ENCODE measurements at places on chromosomes 13 and 19.

DNA sequence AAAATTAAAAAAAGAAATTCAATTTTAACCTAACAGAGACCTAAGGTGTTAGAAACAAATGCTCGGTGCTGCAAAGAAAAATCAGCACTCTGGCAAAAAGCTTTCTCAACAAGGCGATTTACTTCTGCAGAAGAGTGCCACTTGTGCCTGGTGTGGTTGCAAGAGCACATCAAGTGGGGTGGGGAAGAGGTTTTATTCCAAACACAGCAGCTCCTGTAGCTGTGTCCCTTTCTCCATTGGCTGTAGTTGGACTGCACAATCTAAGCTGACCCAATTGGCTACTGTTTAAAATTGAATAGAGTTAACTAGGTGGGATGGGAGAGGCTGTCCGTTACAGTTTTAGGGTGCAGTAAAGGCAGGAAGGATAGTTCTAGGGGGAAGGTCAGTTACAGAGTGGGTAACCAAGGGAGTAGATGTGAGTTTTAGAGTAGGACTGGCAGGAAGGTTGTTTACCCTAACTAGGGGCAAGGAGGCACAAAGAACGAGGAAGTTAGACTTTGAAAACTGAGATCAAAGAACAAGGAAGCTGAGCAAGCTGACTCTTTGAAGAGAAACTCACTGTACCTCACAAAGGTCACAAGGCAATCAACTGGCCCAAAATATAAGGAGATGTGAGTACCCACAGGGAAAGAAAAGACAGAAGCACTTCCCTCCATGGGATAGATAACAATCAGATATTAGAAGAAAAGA lies 145.7 kb downstream of the LIG4 start:
- no peak overlapping the region for H3K27ac ChIP-seq
- H3K4me1 ChIP-seq: no peaks in the 10 kb centered on the region
- DNase-seq: no peak
- H3K27me3 ChIP-seq: no peaks in the 10 kb centered on the region
- H3K4me3 ChIP-seq: no peak overlapping the region

DNA sequence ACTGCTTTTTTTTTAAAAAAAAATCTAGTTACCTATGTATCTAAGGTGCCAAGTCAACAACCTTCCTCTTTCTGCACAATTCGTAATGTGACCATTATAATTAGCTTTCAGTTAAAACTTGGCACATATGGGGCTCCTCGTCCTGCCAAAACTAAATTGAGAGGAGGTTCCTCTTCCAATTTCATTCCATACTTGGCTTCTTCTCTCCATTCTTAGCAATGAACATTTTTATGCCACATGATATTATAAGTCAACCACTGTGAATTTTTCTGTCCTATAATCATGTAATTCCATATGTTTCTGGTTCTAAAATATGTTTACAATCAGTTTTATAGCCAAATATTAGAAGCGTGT lies 177.0 kb downstream of the DCLK1 start:
- no peaks in the 10 kb centered on the region for H3K36me3 ChIP-seq
- H3K4me3 ChIP-seq: no peak overlapping the region
- peak overlapping the region; percentile 11 for H3K27ac ChIP-seq
- DNase-seq: no peak
- peaks cover 7% of the 10 kb centered on the region for H3K4me1 ChIP-seq

- no peak overlapping the region for H3K27ac ChIP-seq
- H3K36me3 ChIP-seq: peaks cover 4% of the 10 kb centered on the region
- H3K4me1 ChIP-seq: peaks cover 5% of the 10 kb centered on the region
- H3K4me3 ChIP-seq: no peak overlapping the region
- DNase-seq: no peak
Measured at GRCh38 chr13:49214917-49215376, 5.2 kb upstream of the MLNR start.

- no peaks in the 10 kb centered on the region for H3K36me3 ChIP-seq
- H3K27ac ChIP-seq: no peak overlapping the region
- DNase-seq: no peak
- H3K27me3 ChIP-seq: no peaks in the 10 kb centered on the region
Measured at GRCh38 chr13:79458436-79458835, 22.5 kb upstream of the NDFIP2 start.

- no peak for DNase-seq
- H3K4me1 ChIP-seq: no peaks in the 10 kb centered on the region
- H3K27ac ChIP-seq: no peak overlapping the region
Measured at GRCh38 chr19:53010494-53010893, 3.2 kb upstream of the ERVV-1 start.

GRCh38 chr13:95452375-95452774 lies 100.1 kb upstream of the CLDN10 start:
- peak; percentile 53 for DNase-seq
- no peak overlapping the region for H3K27ac ChIP-seq
- no peaks in the 10 kb centered on the region for H3K4me1 ChIP-seq
- H3K4me3 ChIP-seq: no peak overlapping the region
- no peaks in the 10 kb centered on the region for H3K27me3 ChIP-seq

DNA sequence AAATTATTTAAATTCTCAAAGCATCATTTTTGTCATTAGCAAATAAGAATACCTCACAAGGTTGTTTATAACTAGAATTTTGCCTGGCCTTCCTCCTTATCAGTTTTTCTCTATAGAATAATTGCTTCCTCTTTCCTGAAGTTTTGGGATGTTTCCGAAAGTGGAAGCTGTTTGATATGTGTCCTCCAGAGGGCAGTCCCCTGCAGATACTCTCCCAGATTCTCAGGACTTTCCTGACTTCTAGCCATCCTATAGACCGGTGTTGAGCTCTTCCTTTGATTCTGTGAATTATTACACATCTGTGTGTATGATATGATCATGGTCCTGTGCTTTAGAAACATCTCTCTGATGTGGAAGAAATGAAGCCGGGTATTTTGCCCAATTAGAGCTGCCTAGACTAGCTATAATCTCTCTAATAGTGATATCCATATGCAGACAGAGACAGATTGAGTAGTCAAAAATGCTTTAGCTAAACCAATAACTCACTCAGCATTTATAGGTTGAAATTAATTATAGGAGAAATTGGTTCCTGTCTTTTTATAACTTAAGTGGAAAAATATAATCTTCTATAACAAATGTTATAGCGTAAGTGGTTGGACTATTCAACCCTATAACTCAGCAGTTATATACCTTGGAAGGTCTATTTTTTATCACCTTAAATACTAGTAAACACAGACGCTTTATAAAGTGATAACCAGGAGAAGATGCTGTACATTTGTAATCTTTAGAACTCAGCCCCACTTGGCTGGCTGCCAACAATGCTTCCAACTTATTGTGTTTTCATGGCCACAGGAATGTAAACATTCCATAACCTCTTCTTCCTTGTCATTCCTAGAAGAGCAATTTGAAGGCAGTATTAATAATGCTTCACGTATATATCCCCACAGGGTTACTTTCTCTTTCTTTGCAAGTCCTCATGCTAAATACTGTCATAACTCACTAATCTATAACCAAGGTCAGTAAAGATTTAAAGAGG lies 201.0 kb upstream of the RXFP2 start:
- H3K36me3 ChIP-seq: no peaks in the 10 kb centered on the region
- no peak for DNase-seq
- H3K27ac ChIP-seq: no peak overlapping the region
- no peak overlapping the region for H3K4me3 ChIP-seq
- no peaks in the 10 kb centered on the region for H3K4me1 ChIP-seq

GRCh38 chr13:64413529-64413928 lies 2816.6 kb downstream of the PCDH9 start:
- no peak overlapping the region for H3K27ac ChIP-seq
- no peaks in the 10 kb centered on the region for H3K4me1 ChIP-seq
- H3K4me3 ChIP-seq: no peak overlapping the region
- H3K36me3 ChIP-seq: no peaks in the 10 kb centered on the region

GRCh38 chr19:1567848-1568227 lies 287 bp downstream of the MEX3D start:
- H3K4me3 ChIP-seq: peak overlapping the region; percentile 86
- no peaks in the 10 kb centered on the region for H3K27me3 ChIP-seq
- no peak for DNase-seq
- peaks cover 3% of the 10 kb centered on the region for H3K36me3 ChIP-seq

GRCh38 chr13:24214528-24214927 lies 54.0 kb downstream of the SPATA13 start:
- H3K4me1 ChIP-seq: peaks cover 14% of the 10 kb centered on the region
- no peak overlapping the region for H3K4me3 ChIP-seq
- no peak overlapping the region for H3K27ac ChIP-seq
- no peaks in the 10 kb centered on the region for H3K27me3 ChIP-seq
- DNase-seq: no peak
- no peaks in the 10 kb centered on the region for H3K36me3 ChIP-seq

DNA sequence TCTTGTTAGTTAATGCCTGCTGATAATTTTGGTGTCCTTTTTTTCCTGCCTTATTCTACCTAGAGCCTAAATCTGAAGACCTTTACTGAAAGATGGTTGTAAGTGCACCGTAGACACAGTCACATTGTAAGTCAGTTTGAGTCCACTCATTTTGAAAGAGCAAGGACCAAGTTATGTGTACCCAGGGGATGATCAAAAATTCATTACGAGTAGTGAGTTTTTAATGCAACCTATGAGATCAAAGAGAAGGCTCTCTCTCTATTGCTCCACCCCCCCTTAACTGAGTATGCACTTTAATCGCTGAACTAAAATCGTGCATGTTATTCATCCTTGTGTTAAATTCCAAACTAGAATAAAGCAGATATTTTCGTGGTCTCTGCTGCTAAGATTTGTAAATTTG lies 1.8 kb downstream of the RAP2A start:
- no peaks in the 10 kb centered on the region for H3K36me3 ChIP-seq
- H3K27me3 ChIP-seq: no peaks in the 10 kb centered on the region
- peaks cover 45% of the 10 kb centered on the region for H3K4me1 ChIP-seq
- DNase-seq: no peak

DNA sequence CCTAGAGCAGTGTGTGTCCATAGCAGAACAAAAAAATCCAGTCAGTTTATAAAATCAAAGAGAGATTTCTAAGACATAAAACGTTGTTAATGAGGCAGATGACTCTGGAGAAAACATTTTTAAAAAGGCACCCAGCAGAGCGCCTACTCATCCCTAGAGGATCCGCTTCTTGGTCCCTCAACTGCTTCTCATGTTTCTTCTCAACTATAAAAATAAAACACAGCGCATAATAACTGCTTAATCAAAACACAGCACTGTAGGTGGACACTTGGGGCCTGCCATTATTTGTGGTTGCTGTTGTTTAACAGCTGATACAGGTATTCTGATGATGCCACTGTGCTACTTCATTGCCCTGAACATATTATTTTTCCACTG lies 347.9 kb downstream of the FGF9 start:
- no peak overlapping the region for H3K4me3 ChIP-seq
- peak; percentile 62 for DNase-seq
- no peaks in the 10 kb centered on the region for H3K4me1 ChIP-seq
- no peaks in the 10 kb centered on the region for H3K27me3 ChIP-seq
- H3K27ac ChIP-seq: no peak overlapping the region
- no peaks in the 10 kb centered on the region for H3K36me3 ChIP-seq

GRCh38 chr19:55463583-55464031 lies 944 bp downstream of the C19orf85 start:
- no peak overlapping the region for H3K4me3 ChIP-seq
- DNase-seq: no peak
- peaks cover 39% of the 10 kb centered on the region for H3K4me1 ChIP-seq
- no peak overlapping the region for H3K27ac ChIP-seq

- H3K36me3 ChIP-seq: peaks cover 4% of the 10 kb centered on the region
- H3K4me1 ChIP-seq: peaks cover 16% of the 10 kb centered on the region
- no peaks in the 10 kb centered on the region for H3K27me3 ChIP-seq
- no peak for DNase-seq
- H3K4me3 ChIP-seq: no peak overlapping the region
- no peak overlapping the region for H3K27ac ChIP-seq
Measured at GRCh38 chr19:9668544-9668943, 6.4 kb downstream of the ZNF562 start.

GRCh38 chr13:93307136-93307535 lies 80.5 kb downstream of the GPC6 start:
- H3K4me1 ChIP-seq: no peaks in the 10 kb centered on the region
- no peak overlapping the region for H3K27ac ChIP-seq
- no peaks in the 10 kb centered on the region for H3K36me3 ChIP-seq
- no peak overlapping the region for H3K4me3 ChIP-seq
- no peaks in the 10 kb centered on the region for H3K27me3 ChIP-seq
- no peak for DNase-seq

DNA sequence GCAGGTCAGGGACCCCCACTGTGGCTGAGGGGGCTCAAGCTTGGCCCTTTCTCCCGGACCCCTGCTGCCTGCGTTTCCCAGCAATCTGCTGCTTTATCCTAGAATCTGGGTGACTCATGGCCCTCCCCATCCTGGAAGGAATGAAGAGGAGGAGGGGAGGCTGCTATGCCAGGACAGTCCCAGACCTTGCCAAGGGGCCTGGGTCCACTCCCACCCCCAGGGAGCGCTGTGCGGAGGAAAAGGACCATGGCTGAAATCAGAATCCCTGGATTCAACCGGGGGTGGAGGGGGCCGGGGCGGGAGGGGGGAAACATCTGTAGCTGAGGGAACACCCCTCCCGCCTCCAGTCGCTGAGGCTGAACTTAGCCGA lies 20.5 kb downstream of the ZNF114 start:
- no peak overlapping the region for H3K27ac ChIP-seq
- peaks cover 17% of the 10 kb centered on the region for H3K4me1 ChIP-seq
- no peak for DNase-seq
- no peaks in the 10 kb centered on the region for H3K36me3 ChIP-seq

DNA sequence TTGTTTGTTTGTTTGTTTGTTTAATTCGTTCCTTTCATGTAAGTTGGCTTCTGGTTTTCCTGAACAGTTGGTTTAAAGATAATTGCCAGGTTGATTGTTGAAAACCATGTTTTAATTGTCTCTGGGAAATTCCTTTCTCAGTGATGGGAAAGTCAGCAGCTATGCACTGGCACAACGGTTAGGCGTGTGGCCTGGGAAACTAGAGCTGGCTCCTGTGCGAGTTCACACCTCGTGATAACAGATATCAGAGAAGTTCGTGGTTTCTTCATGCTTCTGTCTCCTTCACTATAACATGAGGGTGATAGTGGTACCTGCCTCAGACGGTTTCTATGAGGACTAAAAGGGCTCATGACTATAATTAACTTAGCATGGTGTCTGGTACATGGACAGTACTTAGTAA lies 153.5 kb downstream of the STK24 start:
- H3K27me3 ChIP-seq: no peaks in the 10 kb centered on the region
- H3K36me3 ChIP-seq: peaks cover 3% of the 10 kb centered on the region
- H3K27ac ChIP-seq: no peak overlapping the region
- no peaks in the 10 kb centered on the region for H3K4me1 ChIP-seq

DNA sequence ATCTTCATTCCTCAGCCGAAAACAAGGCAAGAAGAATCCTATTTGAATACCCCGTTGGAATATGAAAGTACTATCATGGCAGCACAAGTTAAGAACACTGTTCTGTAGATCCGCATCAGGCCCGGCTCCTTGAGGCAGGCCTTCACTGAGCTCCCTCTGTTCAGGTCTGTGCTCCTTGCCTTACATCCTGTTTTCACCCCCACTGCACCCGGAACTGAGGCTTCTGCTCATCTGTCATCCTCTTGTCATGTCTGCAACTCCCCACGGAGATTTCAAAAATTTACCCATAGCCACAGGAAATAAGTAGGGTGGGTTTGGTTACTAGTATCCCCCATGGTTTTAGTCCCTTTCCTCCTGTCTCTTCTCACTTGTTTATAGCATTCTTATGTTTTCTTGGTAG lies 861.9 kb downstream of the GPC5 start:
- DNase-seq: no peak
- H3K27me3 ChIP-seq: no peaks in the 10 kb centered on the region
- H3K36me3 ChIP-seq: no peaks in the 10 kb centered on the region
- no peaks in the 10 kb centered on the region for H3K4me1 ChIP-seq
